ENCODE measurements at places on chromosomes 13 and 19. TPM values are rescaled to one million over a fixed set of nuclear protein-coding genes. Genes with fewer than 3 reads are reported as not detected.

ADPRHL1 gene
- 1.9 TPM for total RNA-seq

DNA sequence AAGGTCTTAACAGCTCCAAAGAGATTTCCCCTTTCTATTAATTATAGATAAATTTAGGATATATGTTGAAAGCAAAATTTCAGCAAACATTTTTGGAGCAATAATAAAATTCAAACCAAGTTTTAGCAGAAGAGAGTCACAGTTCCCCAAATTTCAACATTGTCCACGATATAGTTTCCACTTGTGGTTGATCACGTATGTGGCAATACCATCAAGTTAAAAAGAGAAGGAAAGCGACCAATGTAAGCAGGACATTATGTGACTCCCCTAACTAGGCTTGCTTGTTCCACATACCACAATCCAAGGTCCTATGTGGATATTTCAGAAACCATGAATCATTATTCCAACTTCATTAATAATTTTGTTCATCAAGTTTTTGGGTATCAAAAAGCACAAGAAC, 52.8 kb downstream of the ELF1 start:
- DNase-seq: no peak

DNA sequence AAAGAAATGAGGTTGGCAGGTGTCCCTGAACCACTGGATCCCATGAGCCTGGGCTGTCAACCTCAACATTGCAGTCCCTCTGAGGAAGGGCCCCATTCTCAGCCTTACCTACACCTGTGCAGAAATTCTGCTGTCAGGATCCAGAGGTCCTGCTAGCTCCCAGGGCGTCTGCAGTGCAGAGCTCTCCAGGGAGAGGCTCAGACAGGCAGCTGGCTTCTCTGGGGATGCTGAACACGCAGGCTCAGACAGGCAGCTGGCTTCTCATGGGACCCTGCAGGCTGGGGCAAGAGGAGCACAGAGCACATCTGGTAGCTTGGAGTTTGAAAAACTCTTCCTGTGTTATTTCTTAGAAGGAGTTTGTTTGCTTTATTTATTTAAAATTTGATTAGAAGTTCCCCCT, 50.9 kb downstream of the TMEM255B start:
- no peak for DNase-seq

GRCh38 chr13:47291107-47291656, 394.3 kb upstream of the HTR2A start:
- no peak for DNase-seq

DNA sequence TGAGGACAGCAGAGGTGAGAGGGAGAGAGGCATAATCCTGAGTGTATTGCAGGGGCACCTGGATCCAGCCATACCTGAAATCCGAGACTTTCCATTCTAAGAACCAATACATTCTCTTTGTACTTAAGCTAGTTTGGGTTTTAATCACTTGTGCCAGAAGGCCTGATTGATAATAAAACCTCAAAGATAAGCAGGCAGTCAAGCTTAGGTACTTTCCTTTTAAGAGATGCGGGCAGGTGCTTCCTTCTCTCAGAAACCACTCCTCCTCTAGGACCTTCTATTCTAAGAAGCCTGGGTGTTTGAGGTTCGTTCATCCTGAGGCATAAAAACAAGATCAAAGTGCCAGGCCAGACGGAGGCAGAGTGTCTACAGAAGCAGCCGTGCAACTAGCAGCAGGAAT, 22.2 kb downstream of the FAM187B start:
- DNase-seq: no peak

DNA sequence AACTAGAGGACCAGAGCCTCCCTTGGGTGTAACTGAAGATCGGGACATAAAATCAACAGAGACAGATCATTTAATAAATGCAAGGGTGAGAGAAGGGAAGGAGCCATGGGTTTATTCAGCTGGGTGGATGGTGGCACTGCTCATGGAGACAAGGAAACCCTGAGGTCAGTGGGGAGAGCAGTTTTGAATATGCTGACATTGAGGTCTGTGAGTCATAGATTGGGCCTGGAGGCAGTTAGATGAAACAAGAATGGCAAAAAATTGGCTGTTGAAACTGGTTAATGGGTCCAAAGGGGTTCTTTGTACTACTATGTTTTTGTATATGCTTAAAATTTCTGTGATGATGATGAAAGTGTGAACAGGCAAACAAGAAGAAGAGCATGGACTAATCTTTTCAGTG, 5.1 kb upstream of the GTF3A start:
- no peak for DNase-seq

TPP2 gene
- total RNA-seq: 46.9 TPM

- no peak for DNase-seq
Measured at GRCh38 chr13:59210543-59210942, 953.2 kb downstream of the DIAPH3 start.

- DNase-seq: no peak
Measured at GRCh38 chr13:89361909-89362308, 1690.7 kb downstream of the SLITRK5 start.

NTF4 gene
- total RNA-seq: not detected

GRCh38 chr19:2132731-2133490, 18.5 kb downstream of the AP3D1 start:
- DNase-seq: no peak

GRCh38 chr19:38736413-38737280, 7.6 kb downstream of the CAPN12 start:
- no peak for DNase-seq

RFXANK gene
- total RNA-seq: 76.1 TPM

GRCh38 chr19:47633517-47633916, 24.6 kb downstream of the BICRA start:
- DNase-seq: no peak

DNA sequence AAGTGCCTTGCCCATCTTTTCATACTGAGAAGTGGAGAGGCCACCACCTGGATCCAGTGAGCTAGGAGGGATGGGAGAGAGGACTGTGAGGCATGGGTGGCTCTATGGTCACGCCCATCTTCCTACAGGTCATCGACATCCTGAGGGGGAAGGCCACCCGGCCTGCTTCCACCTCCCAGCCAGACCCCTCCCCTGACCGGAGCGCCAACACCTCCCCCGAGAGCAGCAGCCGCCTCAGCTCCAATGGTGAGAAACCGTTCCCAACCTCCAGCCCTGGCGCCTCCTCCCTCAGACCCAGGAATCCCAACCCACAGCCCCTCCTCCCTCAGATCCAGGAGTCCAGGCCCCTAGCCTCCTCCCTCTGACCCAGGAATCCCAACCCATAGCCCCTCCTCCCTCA, 10.1 kb downstream of the BCL3 start:
- no peak for DNase-seq

LSR gene
- total RNA-seq: 2.5 TPM

DNA sequence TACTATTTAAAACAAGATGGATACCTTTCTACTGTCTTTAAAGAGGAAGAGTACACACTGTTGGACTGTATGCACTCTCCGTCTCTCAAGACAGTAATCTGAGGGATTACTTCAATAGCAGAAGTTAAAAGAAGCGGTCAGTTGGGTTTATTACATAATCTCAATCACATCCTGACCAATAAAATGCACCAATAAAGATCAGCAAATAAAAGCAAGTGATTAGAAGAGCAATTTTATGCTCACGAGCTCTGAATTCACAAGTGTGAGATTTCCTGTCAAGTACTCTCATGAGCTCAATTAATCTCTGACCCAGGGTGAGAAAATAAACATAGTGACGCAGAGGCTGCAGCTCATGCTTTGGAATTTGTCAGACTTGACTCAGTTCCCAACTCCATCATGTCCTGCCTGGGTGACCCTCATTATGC, 12.2 kb downstream of the ABCC4 start:
- no peak for DNase-seq

DNA sequence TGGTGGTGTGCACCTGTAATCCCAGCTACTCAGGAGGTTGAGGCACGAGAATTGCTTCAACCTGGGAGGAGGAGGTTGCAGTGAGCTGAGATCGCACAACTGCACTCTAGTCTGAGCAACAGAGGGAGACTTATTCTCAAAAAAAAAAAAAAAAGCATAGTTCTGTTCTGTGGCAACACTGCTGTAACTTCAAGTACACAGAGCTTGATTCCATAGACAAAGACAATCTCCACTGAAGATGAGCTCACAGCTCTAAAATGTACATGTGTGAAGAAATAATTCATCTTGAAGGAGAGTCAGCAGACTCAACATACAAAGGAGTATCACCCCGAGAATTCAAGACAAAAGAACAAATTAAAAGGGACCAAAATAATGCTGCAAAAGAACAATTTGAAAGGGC, 47.8 kb downstream of the KCTD15 start:
- DNase-seq: no peak

ZNF559 gene
- 10.2 TPM for total RNA-seq

PLVAP gene
- total RNA-seq: not detected

DNA sequence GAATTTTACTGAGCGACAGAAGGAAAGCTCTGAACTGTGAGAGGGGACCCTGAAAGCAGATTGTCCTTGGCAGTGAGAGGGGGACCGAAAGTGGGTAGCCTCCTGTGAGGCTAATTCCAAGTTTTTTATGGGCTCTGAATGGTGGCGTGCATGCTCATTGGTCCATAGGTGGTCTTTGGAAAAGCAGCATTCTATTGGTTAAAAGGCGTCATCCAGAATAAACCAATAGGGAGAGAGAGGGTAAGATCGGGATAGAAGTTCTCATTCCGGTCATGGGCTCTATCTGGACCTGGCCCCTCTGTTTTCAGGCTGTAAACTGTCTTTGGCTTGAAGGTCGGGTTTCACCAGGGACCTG, 539.8 kb upstream of the PCDH9 start:
- no peak for DNase-seq

GRCh38 chr13:48645845-48646244, 7.9 kb upstream of the CYSLTR2 start:
- no peak for DNase-seq

GRCh38 chr13:40961214-40961613, 57.9 kb downstream of the ELF1 start:
- no peak for DNase-seq

VPS36 gene
- total RNA-seq: 22.6 TPM

- no peak for DNase-seq
Measured at GRCh38 chr19:10219678-10220077, 11.5 kb downstream of the S1PR2 start.
